Activated T-helper 1 cell treated with anti-CD3 and anti-CD28 coated beads, Interleukin-12 subunit alpha, Interleukin-12 subunit beta, Interleukin-2, Interleukin-4 antibody, amounts not matched to agents 30 ng/mL and 10 ng/mL and 1 ng/mL, durations not matched to agents 14 hours and 24 hours and 36 hours (primary cell): ENCODE measurements at places on chromosomes 7 and 10. TPM values are rescaled to one million over a fixed set of nuclear protein-coding genes. Genes with fewer than 3 reads are reported as not detected.

LIPM gene
- total RNA-seq, result not detected in 2 replicates

MYO3A gene
- not detected in 2 replicates for total RNA-seq

NKX2-3 gene
- not detected in 2 replicates for total RNA-seq

CYP26A1 gene
- not detected in 2 replicates for total RNA-seq

GUSB gene
- total RNA-seq, result 49.7 and 50.1 TPM in 2 replicates

SEMA3A gene
- 0.34 TPM in 1 of 2 replicates, not detected in the other for total RNA-seq

ADCY1 gene
- 2.5 and 2.9 TPM in 2 replicates for total RNA-seq

VAX1 gene
- total RNA-seq, result not detected in 2 replicates

STEAP1B gene
- total RNA-seq, result 0.16 TPM in 1 of 2 replicates, not detected in the other

NCF1 gene
- total RNA-seq, result 0.39 and 0.67 TPM in 2 replicates

- no peak for DNase-seq
These were observed 173.2 kb downstream of the ZNF438 start for GRCh38 chr10:30858499-30858898.

- DNase-seq, result no peak
These were observed 152.1 kb downstream of the SNX10 start for GRCh38 chr7:26443751-26444150.

- no peak for DNase-seq
These were observed 12.8 kb upstream of the WIPF3 start for GRCh38 chr7:29793507-29793906.

DNA sequence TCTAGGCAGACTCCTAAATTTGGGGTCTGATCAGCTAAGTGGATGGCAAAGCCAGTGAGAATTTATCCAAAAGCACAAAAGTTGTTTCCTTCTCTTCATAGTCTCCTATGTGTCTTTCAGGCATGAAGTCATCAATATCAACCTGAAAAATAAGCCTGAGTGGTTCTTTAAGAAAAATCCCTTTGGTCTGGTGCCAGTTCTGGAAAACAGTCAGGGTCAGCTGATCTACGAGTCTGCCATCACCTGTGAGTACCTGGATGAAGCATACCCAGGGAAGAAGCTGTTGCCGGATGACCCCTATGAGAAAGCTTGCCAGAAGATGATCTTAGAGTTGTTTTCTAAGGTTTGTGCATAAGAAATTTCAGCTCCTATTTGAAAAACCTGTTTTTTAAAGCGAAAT is 4.8 kb downstream of the GSTO1 start:
- DNase-seq, result no peak

DNA sequence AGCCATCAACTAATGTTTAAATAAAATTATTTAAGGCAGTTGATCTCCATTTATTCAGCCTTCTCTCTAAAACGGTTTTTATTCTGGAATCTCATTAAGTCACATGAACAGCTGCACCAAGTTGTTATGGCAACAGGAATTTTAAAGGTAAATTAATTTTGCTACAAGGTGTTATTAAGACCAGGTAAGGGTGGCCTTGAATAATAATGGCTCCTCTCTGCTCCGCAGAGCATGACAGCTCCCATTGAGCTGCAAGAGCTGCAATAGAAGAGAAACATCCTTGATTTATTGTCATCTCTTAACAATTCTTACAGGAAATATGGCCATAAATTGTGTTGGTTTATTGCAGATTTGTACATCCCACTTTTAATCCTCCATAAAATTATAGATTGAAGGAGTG is 165.8 kb downstream of the KLF6 start:
- DNase-seq, result no peak

DNA sequence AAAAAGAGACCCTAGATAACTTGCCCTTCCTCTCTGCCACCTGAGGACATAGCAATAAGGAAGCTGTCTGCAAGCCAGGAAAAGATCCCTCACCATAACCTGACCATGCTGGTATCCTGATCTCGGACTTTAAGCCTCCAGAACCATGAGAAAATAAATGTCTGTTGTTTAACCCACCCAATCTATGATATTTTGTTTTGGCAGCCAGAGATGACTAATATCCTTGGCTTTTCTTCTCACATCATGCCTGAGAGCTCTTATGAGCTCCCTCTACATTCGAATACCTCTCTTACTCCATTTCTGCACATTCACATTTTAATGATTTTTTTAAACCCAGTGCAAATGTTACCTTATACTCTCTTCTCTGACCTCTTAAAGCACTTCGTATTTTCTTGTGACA is 214.0 kb upstream of the CHRM2 start:
- DNase-seq, result no peak

- DNase-seq, result no peak
These were observed 20.5 kb upstream of the DNAJB12 start for GRCh38 chr10:72375173-72375572.

GRCh38 chr7:69738396-69738951 is 140.2 kb downstream of the AUTS2 start:
- no peak for DNase-seq

GRCh38 chr7:143379611-143380259 is 1.4 kb upstream of the ZYX start:
- no peak for DNase-seq

DNA sequence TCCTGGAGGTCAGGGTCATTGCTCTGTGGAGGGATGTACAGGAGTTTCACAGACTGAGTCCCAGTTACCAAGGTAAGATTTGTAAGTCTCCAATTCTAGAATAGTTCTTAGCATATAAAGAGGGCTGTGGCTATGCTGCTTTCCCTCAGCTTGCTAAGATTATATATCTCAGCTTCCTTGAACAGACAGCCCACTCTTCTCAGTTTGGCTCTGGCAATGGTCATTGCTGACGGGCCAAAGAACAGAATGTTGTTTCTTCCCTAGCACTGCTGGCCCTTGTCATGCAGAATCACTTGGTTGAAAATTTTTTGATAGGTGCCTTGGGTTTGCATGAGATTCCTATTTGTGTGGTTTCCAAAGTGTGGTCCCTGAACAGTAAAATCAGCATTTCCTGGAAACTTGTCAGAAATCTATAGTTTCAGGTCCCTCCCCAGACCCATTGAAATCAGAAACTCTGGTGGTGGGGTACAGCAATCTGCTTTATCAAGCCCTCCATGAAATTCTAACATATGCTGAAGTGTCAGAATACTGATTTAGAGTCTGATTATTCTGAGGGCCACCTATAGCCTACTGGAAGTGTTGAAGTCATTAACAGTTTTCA is 38.2 kb downstream of the NRBF2 start:
- DNase-seq, result no peak

DNA sequence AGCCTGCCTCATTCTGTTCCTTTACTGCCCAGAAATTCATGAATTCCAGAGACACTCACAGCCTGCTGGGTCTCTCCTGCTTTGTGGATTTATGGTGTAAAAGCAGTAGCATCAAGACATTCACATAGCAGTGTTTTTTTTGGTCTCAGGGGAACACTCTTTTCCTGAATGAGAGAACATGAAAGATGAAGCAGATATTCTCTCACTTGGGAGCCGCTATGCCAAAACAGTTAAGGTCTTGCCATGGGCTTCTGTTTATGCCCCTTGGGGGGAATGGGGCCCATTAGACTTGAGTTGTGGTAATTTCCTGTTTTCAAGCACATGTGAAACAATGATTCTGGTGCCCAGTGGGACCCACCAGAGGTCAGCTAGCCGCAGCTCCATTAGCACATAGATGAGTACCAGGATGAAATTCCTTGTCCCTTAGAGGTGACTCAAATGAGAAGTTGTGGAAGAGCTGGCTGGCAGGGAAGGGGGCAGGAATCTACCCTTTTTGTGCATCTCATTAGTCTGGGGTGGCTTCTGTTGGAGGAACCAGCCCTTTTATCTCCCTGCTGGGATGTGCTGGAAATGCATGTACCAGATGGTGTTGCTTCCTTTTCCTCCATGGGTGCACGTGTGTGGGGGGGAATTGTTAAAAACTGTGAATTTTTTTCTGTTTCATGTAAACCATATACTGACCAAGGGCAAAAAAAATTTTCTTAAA is 13.3 kb downstream of the BMPER start:
- DNase-seq, result no peak

DNA sequence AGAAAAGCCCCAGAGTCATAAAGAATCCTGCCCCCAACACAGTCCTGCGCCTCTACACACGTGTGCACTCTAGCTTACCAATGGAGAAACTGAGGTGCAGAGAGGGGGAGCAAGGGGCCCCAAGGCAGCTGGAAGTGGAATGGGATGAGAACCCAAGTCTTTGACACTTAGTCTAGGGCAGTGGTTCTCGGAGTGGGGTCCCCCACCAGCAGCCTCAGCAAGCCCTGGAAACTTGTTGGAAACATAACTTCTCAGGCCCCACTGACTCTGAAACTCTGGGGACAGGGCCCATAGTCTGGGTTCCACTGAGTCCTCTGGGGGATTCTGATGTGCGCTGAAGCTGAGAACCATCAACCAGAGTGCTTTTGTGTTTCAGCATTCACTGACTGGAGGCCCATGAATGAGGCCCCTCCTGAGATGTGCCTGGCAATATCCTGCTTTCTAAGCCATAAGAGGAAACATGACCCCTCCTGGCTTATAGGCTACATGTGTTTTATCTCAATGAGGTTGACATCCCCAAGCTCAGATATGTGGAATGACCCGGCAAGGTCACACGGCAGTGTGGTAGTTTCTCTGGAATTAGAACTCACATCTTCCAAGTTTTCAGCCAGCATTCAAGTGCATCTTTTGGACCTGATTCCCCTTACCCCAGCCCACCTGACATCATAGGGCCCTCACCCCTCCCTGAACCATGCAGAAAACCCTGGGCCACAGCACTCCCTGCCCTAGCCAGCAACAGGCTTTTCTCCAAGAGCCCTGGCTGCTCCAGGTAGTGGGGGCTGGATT is 147.3 kb upstream of the PCBD1 start:
- DNase-seq, result no peak

DNA sequence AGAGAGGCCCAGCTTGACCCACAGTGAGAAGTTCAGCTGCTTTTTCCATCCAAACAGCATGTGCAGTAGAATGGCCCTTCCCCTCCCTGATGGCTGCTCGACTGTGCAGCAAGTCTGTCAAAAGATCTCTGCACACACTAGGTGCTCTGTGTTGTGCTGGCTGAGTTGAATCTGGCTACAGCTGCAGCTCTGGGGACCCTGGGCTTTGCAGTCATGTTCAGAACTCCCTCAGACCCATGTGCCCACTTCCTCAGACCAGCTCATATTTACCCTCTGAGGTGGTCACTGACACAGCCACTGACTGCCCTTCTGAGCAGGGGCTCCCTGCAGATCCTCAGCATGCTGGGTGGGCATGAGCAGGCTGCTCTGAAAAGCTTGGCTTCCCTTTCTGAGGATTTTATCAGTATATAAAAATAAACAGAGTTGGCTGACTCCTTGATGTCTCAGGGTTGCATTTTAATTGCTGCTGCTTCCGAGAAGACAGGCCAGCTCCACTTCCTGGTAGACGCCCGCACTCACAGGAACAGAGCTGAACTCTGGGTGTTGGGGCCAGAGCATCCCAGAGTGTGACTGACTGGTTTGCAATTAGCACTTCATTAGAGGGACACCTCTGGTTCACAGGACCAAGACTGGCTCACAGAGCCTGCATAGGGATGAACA is 507.9 kb downstream of the RPS24 start:
- peak; percentile 3 for DNase-seq
